ENCODE measurements at places on chromosomes 6 and 20. TPM values are rescaled to one million over a fixed set of nuclear protein-coding genes. Genes with fewer than 3 reads are reported as not detected.
A peak's percentile ranks its signal among the peaks of the same experiment; 100 is the strongest.

- no peak for DNase-seq
These were observed 455.6 kb downstream of the MAFB start for GRCh38 chr20:40233406-40233805.

GRCh38 chr20:34553366-34553867 is 5.1 kb upstream of the MAP1LC3A start:
- no peak for DNase-seq

DNA sequence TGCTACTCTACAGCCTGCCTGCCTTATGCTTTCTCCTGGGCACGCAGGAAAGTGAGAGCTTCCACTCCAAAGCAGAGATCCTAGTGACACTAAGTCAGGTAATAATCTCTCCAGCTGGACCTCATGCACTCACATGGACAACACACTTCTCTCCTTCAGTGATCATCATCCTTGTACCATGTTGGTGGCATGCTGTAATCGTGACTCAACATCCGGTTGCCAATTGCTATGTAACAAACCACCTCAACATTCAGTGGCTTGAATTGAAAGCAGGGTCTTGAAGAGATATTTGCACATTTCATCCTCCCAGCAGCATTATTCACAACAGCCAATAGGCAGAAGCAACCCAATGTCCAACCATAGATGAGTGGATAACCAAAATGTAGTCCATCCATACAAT is 40.3 kb upstream of the PPP1R3G start:
- no peak for DNase-seq

DNA sequence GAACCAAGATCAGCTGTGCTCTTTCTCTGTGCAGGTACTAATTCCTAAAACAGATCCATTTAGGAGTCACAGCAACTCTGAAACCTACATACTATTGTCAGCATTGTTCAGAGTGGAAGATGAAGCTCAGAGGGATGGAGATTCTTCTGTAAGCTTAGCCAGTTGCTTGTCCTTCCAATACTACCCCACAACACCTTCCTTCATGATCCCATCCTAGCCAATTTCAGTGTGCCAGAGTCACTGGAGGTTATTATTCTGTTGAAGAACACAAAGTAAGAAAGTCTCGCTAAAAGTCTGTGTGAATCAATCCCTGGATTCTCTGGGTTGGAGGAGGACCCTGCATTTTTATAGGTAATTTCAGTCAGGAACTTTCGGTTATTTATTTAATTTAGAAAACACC is 2.3 kb downstream of the POPDC3 start:
- no peak for DNase-seq

DNA sequence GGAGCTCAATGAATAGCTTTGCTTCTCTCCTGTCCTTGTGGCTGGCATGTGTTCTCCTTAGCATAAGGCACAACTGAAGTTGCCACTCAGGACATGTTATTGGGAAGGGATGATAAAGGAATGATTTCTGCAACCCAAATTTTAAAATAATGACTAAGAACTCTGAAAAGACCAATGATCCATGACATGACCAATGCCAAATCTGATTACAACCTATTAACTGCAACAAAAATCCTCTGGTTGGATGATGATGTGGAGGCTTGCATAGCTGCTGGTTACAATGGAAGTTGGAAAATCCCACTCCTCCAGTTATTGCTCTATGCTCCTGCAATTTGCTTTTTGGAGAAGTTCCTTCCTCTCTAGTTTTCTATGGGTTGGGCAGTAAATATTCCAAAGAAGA is 63.4 kb upstream of the FBXL4 start:
- no peak for DNase-seq

- no peak for DNase-seq
These were observed 33.1 kb downstream of the MTHFD1L start for GRCh38 chr6:150898399-150899170.

DNA sequence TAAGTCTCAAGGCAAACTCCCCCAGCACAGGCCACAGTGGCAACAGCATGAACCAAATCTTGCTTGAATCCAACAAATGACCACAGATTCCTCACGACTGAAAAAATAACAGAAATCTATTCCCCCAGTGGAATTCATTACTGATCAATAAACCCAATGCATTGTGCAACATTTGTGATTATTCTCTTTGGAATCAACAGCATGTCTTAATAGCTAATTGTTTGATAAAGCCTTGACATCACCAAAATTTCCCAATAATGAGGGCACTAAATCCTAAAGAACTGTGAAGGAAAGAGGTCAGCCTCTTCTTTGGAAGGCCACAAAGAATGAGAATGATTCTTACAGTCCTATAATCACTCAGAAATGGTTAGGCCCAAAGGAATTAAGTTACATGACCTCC is 5.8 kb downstream of the SCML4 start:
- DNase-seq: no peak

- DNase-seq: no peak
These were observed 2.0 kb downstream of the ATXN1 start for GRCh38 chr6:16759181-16759645.

DNA sequence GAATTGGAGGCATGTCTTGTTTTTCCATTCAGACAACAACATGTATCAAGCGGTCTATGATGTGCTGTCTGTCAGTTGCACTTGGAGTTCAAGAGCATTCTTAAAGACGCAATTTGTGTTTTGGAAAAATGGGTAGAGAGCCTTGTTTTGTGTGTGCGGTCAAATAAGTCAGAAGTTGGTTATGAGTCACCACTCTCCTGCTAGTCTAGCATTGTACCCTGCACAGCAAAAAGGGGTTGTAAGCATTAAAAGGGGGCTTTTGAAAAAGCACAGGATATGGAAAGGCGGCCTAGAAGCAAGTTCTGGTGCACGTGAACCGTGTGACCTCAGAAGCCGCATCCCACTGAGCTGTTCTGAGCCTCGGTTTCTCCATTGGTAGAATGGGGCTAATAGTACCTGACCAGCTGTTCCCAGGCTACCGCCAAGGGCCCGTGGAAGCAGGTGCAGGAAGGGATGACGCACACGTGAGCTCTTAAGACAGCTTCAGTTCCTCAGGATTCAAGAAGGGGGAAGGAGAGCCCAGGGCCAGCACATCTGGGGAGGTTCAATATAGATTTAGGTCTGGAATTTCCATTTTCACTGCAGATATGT is 61.6 kb upstream of the SNX9 start:
- DNase-seq: peak; percentile 72

DNA sequence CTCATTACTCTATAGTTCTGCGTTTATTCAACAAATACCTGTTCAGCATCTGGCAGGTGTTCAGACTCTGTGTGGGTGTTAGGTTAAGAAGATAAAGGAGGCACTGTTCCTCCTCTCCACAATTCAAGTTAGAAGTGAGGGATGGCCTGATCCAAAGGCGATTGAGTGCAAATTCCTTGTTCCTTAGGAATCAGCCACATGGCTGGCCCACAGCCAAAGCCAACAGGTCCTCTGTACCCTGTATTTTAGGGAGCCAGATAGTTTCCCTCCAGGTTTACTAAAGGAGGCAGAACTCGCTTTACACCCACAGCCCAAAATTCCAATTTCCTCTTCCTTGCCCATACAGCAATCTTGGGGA is 5.0 kb upstream of the CD40 start:
- DNase-seq: no peak

DNA sequence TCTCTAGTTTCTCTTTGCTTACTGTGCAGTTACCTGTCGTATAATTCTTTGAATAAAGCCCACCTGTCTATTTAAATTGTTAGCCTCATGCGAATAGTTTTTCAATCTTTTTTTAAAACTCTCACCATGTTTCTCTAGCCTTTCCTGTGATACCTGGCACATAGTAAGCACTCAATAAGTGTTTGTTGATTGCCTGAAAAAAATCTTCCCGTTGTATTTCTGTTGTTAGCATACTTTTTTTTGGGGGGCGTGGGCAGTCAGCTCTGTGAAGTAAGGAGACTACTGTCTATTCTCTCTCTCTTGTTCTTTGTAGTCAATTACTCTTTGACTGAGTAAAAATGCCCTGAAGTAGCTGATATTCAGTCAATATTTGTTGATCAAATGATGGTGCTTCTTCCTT is 205.8 kb downstream of the CDKAL1 start:
- no peak for DNase-seq

EDN3 gene
- total RNA-seq: not detected

DNA sequence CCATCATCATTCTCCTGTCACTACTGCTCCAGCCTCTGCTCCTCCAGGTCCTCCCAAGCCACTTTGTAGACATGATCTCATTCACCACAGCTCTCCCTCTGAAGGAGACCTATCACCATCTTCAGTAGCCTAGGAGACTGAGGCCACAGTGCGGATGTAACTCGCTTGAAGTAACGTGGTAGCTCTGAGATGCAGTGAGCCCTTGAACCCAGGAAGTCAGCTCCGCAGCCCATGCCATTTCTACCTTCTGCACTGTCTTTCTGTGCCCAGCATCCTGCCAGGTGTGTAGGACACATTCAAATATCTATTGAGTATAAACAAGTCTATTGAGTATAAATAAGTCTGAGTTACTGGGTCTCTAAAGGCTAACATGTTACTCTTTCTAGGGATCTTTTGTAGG is 164.4 kb downstream of the CDH26 start:
- DNase-seq: no peak

DNA sequence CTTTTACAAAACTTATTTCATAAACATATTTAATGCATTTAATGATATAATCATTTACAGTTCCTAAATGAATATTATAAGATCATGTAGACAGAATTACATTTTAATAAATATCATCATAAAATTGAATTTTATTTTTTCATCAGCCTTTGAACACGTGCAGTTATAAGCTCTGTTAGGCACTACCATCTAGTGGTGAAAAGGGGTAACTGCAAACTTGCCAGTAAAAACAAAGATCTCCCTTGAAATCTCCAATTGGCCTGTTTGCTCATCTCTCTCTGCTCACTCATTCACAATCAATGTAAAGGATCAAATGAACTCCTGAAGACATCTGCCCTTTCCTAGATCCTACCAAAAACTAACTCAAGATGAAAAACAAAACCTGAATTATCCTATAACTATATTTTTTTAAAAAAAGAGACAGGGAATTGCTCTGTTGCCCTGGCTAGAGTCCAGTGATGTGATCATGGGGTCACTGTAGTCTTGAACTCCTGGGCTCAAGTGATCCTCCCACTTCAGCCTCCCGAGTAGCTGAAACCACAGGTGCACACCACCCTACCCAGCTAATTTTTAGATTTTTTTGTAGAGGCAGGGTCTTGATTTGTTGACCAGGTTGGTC is 31.7 kb downstream of the SAMHD1 start:
- no peak for DNase-seq

- no peak for DNase-seq
These were observed 451.5 kb upstream of the SPTLC3 start for GRCh38 chr20:12557224-12557623.

CCR6 gene
- not detected for total RNA-seq

GRCh38 chr6:31597006-31597405 is 4.2 kb upstream of the NCR3 start:
- no peak for DNase-seq

- no peak for DNase-seq
These were observed 34.1 kb downstream of the UTRN start for GRCh38 chr6:144319211-144319610.

- no peak for DNase-seq
These were observed 13.9 kb upstream of the TRIM39 start for GRCh38 chr6:30312676-30313321.

- no peak for DNase-seq
These were observed 17.9 kb downstream of the SLCO4A1 start for GRCh38 chr20:62660240-62660615.

PTGIS gene
- total RNA-seq: 0.04 TPM

GRCh38 chr6:78523622-78524021 is 343.7 kb upstream of the IRAK1BP1 start:
- DNase-seq: no peak

DNA sequence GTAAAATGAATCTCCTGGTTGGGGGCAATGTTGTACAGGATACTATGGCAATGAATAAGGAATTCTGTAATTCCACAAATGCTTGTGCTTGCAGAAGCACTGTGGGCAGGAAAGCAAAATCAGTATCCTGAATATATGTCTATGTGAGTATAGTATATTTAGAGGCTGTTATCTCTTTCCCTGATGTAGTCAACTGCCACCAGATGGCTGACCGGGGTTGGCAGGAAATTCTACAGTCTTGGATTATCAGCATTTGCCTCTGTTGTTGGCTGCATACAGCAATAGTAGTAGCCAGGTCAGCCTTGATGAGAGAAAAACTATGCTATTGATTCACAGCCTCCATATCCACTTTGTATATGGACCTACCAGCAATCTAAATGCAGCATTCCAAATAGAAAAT is 425.1 kb upstream of the JAG1 start:
- DNase-seq: no peak

GRCh38 chr20:59284470-59284869 is 15.9 kb upstream of the EDN3 start:
- no peak for DNase-seq

DNA sequence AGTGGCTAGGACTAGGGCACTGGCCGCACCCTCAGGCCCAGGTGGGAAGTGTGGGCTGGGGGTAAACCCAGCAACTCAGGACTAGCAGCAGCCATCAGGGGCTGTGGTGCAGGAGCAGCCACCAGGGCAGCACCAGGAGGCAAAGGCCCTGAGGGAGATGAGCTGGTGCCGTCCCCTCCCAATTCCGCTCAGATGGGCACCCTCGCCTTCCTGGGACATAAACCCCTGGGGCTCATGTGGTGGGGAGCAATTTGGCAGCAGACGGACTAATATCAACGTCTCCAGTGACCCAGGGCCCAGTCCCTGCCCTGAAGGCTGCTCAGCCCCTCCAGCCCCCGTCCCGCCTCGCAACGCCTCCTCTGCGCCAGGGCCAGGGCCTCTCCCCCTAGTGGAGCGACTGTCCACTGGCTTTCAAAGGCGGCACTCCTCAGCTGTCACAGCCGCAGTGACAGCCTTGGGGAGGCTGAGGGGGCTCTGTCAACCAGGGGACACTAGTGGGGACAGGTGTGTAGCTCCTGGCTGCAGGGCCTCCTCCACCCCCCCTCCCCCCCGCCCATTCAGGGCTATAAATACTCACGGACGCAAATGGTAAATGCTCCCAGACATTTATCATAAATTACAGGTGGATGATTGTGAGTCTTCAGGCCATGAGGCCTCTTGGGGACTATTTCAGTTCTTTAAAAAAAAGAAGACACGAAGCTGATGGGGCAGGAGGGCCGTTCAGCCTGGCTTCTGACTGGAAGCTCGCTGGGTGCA is 349.9 kb downstream of the ZFAND3 start:
- no peak for DNase-seq

All from activated naive CD8-positive, alpha-beta T cell treated with anti-CD3 and anti-CD28 coated beads for 36 hours (primary cell).